GM12891 (cell line): ENCODE measurements at places on chromosomes 4 and X.

GRCh38 chrX:3346501-3347259, at the start of gene MXRA5:
TSS of gene MXRA5 (minus strand) at chrX:3346652. CDS start at chrX:3343833, 2,819 bp downstream.
- no peak for DNase-seq

- no peak for DNase-seq
Measured at GRCh38 chr4:158371158-158371557, 150.5 kb upstream of the RXFP1 start.

- DNase-seq, result no peak
Measured at GRCh38 chr4:166121897-166122296, 248.9 kb downstream of the TLL1 start.

DNA sequence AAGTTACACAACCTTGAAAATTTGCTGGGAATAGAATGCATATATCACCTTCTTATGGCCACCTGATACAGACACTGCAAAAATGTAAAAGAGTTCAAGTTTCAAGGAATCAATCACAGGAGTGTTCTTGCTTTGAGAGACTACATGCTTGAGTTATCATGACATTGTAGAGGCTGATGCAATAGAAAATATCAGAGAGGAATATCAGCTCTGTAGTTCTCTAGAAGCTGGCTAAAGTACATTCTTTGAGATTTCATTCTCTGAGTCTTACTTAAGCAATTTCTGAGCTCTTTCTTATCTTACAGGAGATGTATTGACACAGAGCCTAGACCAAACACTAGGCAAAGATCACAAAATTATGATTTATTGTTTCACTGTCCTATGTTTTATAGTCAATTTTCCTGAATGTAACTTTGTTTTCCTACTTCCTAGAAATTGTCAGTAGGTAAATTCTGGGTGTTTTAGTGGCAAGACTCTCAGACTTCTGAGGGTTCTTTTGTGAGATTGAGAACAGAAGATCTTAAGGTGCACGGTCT, 152.1 kb upstream of the HPGD start:
- DNase-seq, result no peak

DNA sequence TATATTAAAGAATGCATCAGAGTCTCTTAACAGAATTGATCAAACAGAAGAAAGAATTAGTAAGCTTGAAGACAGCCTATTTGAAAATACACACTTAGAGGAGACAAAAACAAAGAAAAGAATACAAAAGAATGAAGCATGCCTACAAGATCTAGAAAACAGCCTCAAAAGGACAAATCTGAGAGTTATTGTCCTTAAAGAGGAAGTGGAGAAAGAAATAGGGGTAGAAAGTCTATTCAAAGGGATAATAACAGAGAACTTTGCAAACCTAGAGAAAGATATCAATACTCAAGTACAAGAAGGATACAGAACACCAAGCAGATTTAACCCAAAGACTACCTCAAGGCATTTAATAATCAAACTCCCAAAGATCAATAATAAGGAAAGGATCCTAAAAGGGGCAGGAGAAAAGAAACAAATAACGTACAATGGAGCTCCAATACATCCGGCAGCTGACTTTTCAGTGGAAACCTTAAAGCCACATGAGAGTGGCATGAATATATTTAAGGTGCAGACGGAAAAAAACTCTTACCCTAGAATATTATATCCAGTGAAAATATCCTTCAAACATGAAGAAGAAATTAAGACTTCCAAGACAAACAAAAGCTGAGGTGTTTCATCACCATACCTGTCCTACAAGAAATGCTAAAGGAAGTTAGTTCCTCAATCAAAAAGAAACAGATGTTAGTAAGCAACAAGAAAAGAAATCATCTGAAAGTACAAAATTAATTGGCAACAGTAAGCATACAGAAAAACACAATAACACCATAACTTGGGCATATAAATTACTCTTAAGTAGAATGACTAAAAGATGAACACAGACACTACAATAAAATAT, 36.1 kb downstream of the LRBA start:
- no peak for DNase-seq

DNA sequence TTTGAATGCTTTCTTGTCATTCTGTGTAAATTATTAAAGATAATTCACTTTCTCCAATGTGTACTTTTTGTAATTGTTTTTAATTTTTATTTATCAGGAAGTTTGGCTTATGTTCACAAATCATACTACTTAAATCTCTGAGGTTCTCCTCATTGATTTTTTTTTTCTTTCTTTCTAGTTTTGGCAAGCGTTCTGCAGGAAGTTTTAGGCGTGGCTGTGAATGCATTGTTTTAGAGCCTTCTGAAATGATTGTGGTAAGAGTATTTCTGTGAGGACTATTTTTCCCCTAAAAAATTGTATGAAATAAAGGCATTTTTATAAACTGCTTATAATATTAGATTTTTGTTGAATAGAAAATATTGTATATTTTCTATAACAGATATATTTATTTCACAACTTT, 135.8 kb downstream of the RAPGEF2 start:
- no peak for DNase-seq

DNA sequence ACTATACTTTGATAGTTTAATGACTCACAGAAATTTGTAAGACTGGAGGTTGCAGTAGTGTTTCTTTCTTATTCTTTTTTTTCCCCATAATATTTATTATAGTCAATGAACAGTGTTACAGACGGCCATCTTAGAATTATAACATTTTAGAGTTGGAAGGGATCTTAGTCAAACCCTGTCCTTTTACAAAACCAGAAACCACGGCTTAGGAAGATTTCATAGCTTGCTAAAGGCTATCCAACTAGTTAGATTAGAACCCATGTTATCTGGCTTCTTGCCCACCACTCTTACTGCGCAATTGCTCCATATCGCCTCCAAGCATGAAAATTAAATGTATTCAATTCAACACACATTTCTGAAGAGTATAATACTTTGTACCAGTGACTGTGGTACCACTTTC, 1.1 kb downstream of the XIAP start:
- DNase-seq, result no peak

DNA sequence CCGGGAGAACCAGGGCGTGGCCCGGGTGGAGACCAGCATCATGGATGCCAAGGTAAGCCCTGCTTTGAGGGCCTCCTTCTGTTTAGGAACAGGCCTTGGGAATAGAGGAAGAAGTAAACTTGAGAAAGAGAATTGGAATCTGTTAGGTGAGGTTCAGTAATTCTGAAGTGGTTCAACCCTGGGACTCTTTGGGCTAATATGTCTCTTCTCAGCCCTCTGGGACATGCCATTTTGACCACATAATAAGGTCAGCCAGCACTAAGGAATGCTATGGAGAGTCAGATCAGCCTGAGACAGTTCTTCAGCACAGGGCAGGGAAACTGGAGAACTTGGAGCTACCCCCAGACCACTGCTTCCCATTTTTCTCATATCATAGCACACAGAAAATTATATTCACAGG, 63.3 kb upstream of the PRPS1 start:
- no peak for DNase-seq

GRCh38 chr4:181968371-181968770, 274.8 kb upstream of the TENM3 start:
- DNase-seq, result no peak

DNA sequence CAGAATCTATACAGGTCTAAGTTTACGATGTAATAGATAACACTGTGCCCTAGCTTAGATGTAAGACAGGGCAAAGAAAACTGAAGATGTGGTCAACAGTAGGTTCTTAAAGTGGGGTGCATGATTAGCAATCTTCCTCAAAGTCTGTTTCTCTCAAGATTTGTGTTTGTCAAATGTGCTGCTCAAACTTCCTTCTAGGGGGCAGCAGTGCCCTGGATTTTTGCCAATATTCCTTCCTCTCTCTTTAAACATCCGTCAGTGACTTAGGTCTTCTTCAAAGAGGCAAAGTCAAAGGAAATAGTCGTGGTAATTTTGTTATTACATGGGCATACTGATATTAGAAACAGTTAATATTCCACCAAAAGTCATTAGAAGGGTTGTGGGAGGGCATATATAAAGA, 4.2 kb upstream of the PDHA2 start:
- DNase-seq, result no peak

DNA sequence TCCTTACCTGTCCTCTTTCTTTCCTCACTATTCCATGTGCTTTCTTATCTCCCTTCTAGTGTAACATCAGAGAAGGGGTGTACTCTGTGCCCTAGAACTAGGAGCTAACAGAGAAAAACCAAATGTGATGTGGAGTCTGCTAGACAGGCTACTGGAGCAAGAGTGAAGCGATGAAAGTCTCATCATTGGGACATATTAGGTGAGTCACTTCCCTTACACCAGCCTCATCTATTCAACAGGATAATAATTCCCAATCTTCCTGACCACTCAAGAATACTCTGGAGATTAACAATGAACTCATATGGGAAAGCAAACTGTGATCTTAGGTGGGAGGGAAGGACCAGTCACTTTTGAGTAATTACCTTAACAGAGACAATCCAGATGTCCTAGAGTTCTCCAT, 58.1 kb downstream of the RAB40A start:
- no peak for DNase-seq

DNA sequence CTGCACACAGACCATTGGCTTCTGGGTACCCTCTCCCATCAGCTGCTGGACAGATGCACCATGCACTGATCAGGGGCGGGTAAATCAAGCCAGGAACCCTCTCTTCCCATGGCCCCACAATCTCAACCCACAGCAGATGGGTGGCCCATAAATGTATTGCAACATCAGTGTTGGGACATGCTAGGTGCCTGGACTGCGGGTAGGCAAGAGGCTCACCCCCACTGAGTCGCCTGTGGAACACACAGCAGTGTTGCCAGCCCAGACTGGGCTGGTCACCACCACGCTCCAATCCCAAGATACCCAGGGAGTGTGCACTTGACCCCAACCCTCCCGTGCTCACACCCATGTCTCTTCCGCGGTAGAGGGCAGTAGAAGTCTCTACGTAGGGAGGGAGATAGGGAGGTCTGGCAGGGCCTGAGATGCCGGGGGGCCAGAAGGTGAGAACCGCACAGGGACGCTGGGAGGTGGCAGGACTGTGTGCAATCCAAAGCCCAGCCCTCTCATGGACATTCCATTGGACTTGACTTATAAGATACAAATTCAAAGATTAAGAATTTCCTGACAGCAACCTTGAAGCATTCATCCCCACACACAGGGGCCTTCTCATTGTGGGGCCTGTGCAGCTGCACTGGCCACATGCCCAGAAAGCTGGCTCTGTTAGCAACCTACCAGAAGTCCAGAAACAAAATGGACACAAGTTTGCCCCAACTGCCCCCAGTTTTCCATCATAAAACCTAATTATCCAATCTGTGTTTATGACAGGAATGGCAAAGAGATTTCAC, 183.7 kb downstream of the NSUN7 start:
- DNase-seq, result no peak

- no peak for DNase-seq
Measured at GRCh38 chr4:122671919-122672490, 51.1 kb upstream of the IL21 start.
